ENCODE measurements at places on chromosomes 5 and 9.
A peak's percentile ranks its signal among the peaks of the same experiment; 100 is the strongest.

DNA sequence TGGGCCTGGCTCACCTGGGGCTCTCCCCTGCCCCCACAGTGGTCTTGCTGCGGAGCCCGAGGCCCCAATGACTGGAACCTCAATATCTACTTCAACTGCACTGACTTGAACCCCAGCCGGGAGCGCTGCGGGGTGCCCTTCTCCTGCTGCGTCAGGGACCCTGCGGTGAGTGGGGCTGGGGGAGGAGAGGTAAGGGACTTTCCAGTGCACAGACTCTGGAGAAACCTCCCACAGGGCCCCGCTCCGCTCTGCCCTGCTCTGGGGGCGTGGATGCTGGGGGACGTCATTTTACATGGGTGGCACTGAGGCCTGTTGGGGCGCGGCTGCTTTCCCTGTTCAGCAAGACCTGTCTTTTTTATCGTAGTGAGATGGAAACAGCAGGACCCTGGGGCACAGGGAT, 7.6 kb downstream of the TSPAN17 start:
- no peak for DNase-seq

DNA sequence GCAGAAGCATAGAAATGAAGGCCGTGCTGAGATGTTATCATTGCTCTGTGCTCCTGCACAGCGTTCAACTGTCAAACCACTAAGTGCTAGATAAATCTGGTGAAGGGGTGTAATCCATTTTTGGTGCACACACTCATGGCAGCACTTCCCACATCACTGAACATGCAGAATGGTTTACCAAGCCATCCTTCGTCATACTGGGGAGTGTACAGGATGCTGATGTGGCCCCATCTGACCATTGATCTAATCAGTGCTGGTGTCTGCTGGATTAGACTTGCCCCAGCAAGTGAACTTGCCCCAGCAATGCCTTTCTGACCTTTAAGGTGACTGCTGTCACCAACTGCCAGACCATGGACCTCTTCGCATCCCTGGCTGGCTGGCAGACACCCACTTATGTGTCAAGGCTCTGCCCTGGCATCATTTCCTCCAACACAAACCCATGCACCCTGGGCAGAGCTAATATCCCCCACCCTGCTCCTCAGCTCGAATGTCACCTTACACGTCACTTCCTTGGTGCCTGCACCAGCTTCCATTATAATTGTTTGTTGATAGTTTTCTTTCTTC, 4.2 kb upstream of the SEMA4D start:
- DNase-seq, result peak; percentile 55

DNA sequence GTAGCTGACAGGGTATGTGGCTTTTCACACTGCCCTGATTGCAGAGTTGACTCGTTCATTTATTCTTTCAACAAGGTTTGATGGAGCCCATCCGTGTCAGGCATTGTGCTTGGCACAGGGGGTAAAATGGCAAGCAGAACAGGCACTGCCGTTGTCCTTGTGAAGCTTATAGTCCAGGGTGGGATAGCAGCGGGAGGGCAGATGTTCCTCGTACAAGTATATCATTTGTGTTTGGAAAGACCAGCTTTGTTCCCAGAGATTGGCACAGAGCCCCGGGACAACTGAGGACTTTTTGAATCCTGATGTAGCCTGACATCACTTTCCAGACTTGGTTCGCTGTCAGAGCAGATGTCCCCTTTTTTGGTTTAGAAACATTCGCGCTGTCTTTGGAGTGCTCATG, 50.9 kb downstream of the MVB12B start:
- DNase-seq, result no peak

DNA sequence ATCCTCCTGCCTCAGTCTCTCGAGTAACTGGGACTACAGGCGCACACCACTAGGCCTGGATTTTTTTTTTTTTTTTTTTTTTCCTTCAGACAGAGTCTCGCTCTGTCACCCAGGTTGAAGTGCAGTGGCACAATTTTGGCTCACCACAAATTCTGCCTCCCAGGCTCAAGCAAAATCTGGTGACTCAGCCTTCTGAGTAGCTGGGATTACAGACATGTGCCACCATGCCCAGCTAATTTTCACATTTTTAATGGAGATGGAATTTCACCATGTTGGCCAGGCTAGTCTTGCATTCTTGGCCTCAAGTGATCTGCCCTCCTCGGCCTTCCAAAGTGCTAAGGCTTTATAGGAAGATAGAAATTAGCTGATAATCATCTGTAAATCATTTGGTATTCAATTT, 43.9 kb downstream of the NSA2 start:
- no peak for DNase-seq

DNA sequence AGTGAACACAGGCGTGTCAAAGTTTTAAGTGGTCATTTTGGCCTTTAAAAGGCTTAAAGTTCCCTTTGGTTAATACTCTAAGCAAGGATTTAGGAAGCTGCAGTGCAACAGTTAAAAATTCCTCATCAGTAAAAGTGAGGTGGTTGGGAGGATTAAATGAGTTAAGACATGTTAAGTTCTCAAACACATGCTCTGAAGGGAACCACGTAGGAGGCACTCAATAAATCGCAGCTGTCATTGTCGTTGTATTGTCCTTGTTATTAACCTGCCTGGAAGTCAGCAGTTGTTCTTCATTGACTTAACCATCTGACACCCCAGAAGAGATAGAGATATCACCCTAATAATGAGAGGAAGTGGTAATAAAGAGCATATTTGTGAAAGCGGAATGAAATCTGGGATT, 247.5 kb downstream of the MARCHF11 start:
- no peak for DNase-seq
